Ascending aorta (tissue), 2 donors: ENCODE measurements at places on chromosomes 6 and 20. TPM values are rescaled to one million over a fixed set of nuclear protein-coding genes. Genes with fewer than 3 reads are reported as not detected.

GRCh38 chr20:40176098-40176841 is 512.8 kb downstream of the MAFB start:
- no peak overlapping the region for H3K27ac ChIP-seq
- DNase-seq, result no peak
- no peaks in the 10 kb centered on the region for H3K27me3 ChIP-seq
- H3K4me3 ChIP-seq, result no peak overlapping the region

DNA sequence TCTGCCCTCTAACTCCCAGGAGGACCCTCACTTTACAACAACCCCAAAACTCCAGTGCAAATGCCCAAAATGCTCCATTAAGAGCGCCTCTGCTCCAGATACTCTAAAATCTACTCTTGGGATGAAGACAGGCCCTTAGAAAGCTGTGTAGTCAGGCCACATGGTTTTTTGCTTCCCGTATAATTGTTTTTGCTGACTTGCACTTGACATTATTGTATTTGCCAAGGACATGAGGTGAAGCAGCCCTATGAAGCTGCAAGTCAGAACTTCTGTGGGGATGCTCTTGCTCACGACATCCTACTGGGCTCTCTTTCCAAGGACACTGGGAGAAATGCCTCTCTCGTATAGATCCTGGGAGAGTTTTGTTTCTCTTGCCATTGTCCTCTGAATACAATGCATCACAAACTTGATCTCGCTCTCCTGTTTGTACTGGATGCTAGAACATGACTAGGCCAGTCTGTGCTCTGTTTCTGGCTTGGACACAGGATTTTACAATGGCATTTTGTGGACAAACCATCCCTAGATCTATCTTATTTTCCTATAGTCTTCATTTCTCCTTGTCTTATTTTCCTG is 177.2 kb upstream of the DTNBP1 start:
- no peak overlapping the region for H3K27ac ChIP-seq
- no peaks in the 10 kb centered on the region for H3K27me3 ChIP-seq
- DNase-seq, result no peak
- H3K4me1 ChIP-seq, result peaks cover 2% of the 10 kb centered on the region
- H3K4me3 ChIP-seq, result no peak overlapping the region

The FOXQ1 gene
- total RNA-seq, result 0.21 TPM

The IL17F gene
- total RNA-seq, result not detected

- DNase-seq, result no peak
- peak overlapping the region; percentile 77 for H3K27ac ChIP-seq
- peak overlapping the region; percentile 4 for H3K4me3 ChIP-seq
These were observed 31.2 kb upstream of the RALGAPA2 start for GRCh38 chr20:20743511-20744169.

The KIF13A gene
- 28.9 TPM for total RNA-seq

DNA sequence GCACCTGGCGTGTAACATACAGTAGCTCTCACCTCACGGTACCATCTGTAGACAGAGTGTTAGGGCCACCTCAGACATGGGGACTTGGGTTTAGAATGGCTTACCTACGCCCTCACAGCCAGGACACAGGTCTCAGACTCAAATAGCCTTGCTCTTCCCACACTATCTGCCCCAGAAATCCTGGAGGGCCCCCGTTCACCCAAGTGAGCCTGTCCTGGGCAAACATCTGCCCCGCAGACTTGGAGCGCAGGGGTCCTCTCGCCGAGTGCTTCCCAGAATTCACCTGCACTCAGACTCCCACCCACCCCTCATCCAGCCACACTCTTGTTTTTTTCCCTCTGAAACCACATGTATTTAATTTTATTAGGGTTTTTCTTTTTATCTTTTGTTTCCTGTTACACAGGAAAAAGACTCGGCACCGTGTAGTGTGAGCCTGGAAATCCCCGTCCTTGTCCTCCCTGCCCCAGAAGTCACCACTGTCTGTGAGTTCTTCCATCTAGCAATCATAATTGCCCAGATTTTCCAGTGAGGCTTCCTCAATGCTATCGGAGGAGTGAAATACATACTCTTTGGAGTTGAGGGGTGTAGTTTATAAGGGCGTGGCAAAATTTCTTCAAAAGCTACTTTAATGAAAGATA is 17.1 kb upstream of the MAP1LC3A start:
- DNase-seq, result no peak
- H3K4me3 ChIP-seq, result no peak overlapping the region
- peaks cover 44% of the 10 kb centered on the region for H3K36me3 ChIP-seq
- no peak overlapping the region for H3K27ac ChIP-seq
- H3K4me1 ChIP-seq, result no peaks in the 10 kb centered on the region

DNA sequence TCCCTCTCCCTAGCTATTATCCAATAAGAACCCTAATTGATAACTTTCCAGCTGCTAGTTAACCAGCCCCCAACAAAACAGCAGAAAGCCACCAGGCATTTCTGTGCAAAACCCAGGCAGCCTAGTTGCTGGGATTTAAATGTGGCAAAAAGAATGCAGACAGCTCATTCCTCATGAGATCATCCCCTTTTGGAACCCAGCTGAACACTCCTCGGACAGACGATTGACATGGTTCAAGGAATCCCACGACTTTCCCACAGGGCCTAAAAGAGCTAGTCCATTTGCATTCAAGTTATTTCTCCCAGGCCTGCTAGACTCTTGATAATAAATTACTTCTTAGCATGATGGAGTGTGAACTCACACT is 24.0 kb downstream of the JAG1 start:
- H3K36me3 ChIP-seq, result peaks cover 50% of the 10 kb centered on the region
- peaks cover 83% of the 10 kb centered on the region for H3K4me1 ChIP-seq
- peak overlapping the region; percentile 100 for H3K27ac ChIP-seq
- H3K27me3 ChIP-seq, result no peaks in the 10 kb centered on the region

- no peaks in the 10 kb centered on the region for H3K36me3 ChIP-seq
- no peak overlapping the region for H3K4me3 ChIP-seq
- H3K4me1 ChIP-seq, result no peaks in the 10 kb centered on the region
- H3K27ac ChIP-seq, result no peak overlapping the region
- H3K27me3 ChIP-seq, result no peaks in the 10 kb centered on the region
These were observed 17.2 kb upstream of the LRRN4 start for GRCh38 chr20:6070829-6071695.

GRCh38 chr6:149060300-149060984 is 257.1 kb upstream of the TAB2 start:
- H3K27me3 ChIP-seq, result no peaks in the 10 kb centered on the region
- H3K4me3 ChIP-seq, result no peak overlapping the region
- no peaks in the 10 kb centered on the region for H3K36me3 ChIP-seq
- no peak overlapping the region for H3K27ac ChIP-seq
- peaks cover 27% of the 10 kb centered on the region for H3K4me1 ChIP-seq
- no peak for DNase-seq

GRCh38 chr6:44004625-44005506 is 122.4 kb downstream of the MRPL14 start:
- no peak overlapping the region for H3K27ac ChIP-seq
- peaks cover 4% of the 10 kb centered on the region for H3K27me3 ChIP-seq
- no peak for DNase-seq
- no peak overlapping the region for H3K4me3 ChIP-seq
- H3K36me3 ChIP-seq, result no peaks in the 10 kb centered on the region
- H3K4me1 ChIP-seq, result peaks cover 4% of the 10 kb centered on the region

DNA sequence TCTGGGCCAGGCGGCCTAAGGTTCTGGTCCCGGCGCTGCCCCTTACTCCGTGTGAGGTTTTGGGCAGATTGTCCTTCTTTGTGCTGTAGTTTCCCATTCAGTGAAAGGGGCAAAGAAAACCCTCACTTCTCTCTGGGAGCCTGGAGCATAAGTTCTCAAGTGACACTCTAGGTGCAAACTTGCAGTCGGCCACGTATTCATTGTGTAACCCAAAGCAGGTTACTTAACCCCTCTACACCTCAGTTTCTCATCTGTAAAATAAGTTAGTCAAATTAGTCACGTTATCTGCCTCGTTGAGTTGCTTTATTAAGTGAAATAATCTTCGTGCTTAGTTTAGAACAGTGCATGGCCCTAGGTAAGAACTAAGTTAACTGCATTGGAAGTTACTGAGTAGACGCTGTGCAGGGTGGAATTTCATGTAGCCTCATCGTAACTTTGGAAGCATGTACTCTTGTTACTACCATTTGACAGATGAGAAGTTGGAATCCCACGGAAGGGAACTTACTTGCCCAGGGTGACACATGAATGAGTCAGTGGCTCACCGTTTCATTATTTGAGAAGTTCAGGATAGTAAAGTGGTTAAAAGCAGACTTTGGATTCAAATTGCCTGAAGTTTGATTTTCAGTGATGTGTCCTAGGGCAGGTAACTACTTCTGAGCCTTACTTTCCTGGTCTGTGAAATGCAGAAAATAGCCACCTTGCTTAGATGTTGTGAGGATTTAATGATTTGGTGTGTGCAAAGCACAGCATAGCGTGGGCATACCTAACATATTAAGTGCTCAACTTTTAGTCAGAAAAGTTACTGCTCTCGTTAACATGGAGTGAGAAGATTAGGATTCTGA is 556 bp upstream of the MROH8 start:
- DNase-seq, result no peak
- H3K4me1 ChIP-seq, result no peaks in the 10 kb centered on the region
- H3K36me3 ChIP-seq, result peaks cover 7% of the 10 kb centered on the region
- no peaks in the 10 kb centered on the region for H3K27me3 ChIP-seq
- H3K27ac ChIP-seq, result peak overlapping the region; percentile 99

DNA sequence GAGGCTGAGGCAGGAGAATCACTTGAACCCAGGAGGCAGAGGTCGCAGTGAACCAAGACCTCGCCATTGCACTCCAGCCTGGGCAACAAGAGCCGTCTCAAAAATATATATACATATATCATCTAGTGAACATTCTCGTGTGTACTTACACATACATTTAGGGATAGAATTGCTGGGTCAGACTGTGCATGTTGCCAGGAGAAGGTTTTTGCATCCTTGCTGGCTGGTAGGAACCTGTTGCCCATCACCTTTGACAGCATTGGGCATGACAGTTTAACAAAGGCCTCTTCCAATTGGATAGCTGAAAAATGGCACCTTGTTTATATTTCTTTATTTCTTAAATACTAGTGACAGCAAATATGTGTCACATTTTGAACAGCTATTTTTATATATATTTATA is 5.4 kb downstream of the AAR2 start:
- DNase-seq, result no peak
- no peak overlapping the region for H3K27ac ChIP-seq
- H3K27me3 ChIP-seq, result no peaks in the 10 kb centered on the region
- peaks cover 60% of the 10 kb centered on the region for H3K36me3 ChIP-seq
- H3K4me1 ChIP-seq, result no peaks in the 10 kb centered on the region

- no peak for DNase-seq
- H3K4me1 ChIP-seq, result no peaks in the 10 kb centered on the region
- no peaks in the 10 kb centered on the region for H3K27me3 ChIP-seq
These were observed 268.2 kb downstream of the SAMD5 start for GRCh38 chr6:147776631-147777213.

DNA sequence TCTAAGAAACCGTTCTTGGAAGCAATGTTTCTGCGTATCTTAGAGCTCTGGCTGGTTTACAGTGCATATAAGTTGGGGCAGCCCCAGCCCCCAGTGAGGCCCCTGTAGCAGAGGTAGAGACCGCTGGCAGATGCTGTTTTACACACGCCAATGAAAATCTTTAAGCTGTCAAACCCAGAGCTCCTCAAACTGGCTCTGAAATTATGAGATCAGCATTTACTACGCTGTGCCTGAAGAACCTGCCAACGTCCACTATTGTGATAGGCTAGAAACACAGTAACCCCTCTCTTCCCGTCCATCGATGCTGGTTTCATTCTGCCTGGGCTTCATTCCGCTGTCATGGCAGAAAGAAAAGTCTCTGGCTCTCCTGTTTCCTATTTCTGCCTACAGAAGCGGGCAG is 160.6 kb downstream of the SMOC2 start:
- peak overlapping the region; percentile 56 for H3K27ac ChIP-seq
- peak overlapping the region; percentile 55 for H3K4me3 ChIP-seq
- no peak for DNase-seq
- peaks cover 10% of the 10 kb centered on the region for H3K4me1 ChIP-seq
- H3K27me3 ChIP-seq, result no peaks in the 10 kb centered on the region

GRCh38 chr6:168718821-168719475 is 278.0 kb downstream of the SMOC2 start:
- no peak overlapping the region for H3K27ac ChIP-seq
- no peaks in the 10 kb centered on the region for H3K36me3 ChIP-seq
- no peaks in the 10 kb centered on the region for H3K27me3 ChIP-seq
- DNase-seq, result no peak
- H3K4me3 ChIP-seq, result no peak overlapping the region
- no peaks in the 10 kb centered on the region for H3K4me1 ChIP-seq

- H3K4me1 ChIP-seq, result no peaks in the 10 kb centered on the region
- H3K27me3 ChIP-seq, result peaks cover 8% of the 10 kb centered on the region
- no peak for DNase-seq
- H3K27ac ChIP-seq, result no peak within 1 kb of the TSS
- H3K4me3 ChIP-seq, result peak within 1 kb of the TSS; percentile 72
- no peaks in the 10 kb centered on the region for H3K36me3 ChIP-seq
These were observed at the start of gene ELOVL2 for GRCh38 chr6:11043961-11044711. Gene ELOVL2, minus strand, starts transcription at chr6:11044305. Its CDS starts 75 bp downstream, at chr6:11044230.

DNA sequence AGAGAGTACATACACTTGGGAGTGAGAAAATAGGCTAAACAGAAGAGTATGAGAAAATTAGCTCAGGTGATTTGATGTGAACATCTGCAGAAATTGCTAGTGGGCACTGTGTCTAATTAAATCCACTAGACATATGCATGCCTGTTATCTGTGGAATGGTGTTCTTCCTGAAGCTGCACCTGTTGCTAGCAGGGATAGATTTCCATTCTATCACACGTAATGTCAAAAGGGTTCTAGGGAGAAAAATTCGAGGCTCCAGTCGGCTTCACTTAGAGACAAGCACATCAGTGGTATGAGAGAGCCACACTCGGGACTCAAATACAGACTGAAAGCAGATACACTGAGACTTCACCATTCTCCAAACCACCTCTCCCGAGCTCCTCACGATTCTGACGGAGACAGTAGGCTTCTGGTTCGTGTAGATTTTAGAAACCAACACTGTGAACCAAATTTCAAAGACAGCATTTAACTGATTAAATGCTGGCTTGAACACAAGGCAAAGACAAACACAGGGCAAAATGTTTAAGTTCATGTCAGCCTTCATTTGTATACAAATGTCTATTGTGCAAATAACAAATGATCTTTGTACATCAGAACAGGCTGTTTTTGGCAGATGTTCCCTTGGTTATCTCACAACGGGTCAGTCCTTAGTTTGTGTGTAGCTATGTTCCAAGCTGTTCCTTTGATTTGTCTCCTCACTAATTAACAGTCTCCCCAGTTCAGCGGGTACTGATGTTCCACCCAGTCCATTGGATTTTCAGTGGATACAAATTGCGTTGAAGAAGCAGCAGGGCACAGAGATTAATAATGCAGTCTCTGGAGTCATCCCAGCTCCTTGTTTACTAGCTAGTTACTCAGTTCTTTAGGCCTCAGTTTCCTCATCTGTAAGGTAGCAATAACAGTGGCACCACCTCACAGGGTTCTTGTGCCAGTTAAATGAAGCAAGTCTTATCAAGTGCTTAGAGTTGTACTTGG is 131.0 kb upstream of the IFNGR1 start:
- DNase-seq, result no peak
- no peak overlapping the region for H3K4me3 ChIP-seq
- no peaks in the 10 kb centered on the region for H3K4me1 ChIP-seq
- no peaks in the 10 kb centered on the region for H3K27me3 ChIP-seq
- no peak overlapping the region for H3K27ac ChIP-seq
- H3K36me3 ChIP-seq, result no peaks in the 10 kb centered on the region

DNA sequence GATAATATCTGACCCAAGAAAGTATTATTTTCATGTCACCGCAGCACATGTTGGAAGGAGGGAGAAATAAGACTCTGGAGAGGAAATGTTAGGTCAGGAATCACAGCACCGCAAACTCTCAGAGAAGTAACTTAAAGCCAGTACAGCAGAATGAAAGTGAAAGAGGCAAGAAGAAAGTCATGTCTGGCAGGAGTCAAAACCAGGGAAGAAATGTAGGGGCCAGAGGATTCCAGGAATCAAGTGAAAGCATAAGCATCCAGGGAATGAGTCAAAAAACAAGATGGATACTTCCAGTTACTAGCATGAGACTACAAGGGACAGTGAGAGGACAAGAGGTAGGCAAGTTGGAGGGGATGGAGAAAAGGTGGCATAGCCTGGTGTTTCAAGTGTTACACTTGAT is 80.4 kb downstream of the AK9 start:
- H3K4me1 ChIP-seq, result no peaks in the 10 kb centered on the region
- H3K36me3 ChIP-seq, result peaks cover 3% of the 10 kb centered on the region
- no peak overlapping the region for H3K4me3 ChIP-seq
- H3K27me3 ChIP-seq, result no peaks in the 10 kb centered on the region
